ENCODE measurements at places on chromosomes 4 and X.

GRCh38 chrX:3154386-3154975 is 113.2 kb downstream of the ARSF start:
- H3K27ac ChIP-seq: no peak overlapping the region
- H3K4me1 ChIP-seq: no peaks in the 10 kb centered on the region
- DNase-seq: no peak
- H3K27me3 ChIP-seq: no peaks in the 10 kb centered on the region
- H3K4me3 ChIP-seq: no peak overlapping the region

DNA sequence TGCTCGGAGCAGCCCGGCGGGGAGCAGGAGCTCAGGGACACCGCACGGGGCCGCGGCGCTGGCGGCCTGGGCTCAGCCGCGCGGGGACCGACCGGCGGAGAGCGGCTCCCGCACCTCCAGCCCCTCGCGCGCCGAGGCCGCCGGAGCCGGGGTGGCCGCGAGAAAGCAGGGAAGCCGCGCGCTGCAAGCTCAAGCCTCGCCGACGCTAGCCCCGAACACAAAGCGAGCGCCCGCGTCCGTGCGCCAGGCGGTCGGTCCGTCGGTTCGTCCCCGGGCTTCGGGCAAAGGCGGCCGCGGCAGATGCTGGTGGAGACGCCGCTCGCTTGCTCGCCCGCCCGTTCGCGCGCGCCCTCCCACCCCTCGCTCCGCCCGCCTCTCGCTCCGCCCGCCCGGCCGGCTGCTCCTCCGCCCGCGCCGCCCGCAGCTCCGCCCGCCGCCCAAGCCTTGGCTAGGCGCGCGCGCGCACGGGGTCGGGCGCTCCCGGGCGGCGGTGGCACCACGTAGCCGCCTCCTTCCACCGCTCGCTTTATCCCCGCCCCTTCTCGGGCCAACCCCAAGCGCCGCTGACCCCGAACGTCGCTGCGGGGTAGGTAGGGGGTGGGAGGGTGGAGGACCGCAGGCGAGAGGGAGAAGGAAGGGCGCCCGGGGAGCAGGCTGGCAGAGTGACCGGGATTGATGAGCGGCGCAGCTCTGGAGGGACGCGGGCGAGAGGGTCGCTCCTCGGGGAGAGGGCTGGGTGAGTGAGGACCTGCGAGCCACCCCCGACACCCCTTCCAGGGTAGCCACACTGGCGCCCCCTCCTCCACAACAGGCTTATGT is at the start of gene TSPAN5:
TSS of gene TSPAN5 (minus strand) at position 325 of the 819 bp plus-strand sequence.
- no peaks in the 10 kb centered on the region for H3K27me3 ChIP-seq
- H3K4me1 ChIP-seq: peaks cover 50% of the 10 kb centered on the region
- peak; percentile 90 for DNase-seq
- H3K4me3 ChIP-seq: peak within 1 kb of the TSS; percentile 89
- H3K36me3 ChIP-seq: no peaks in the 10 kb centered on the region

GRCh38 chr4:133484287-133484686 is 335.2 kb downstream of the PCDH10 start:
- no peak for DNase-seq
- H3K36me3 ChIP-seq: no peaks in the 10 kb centered on the region
- no peak overlapping the region for H3K27ac ChIP-seq
- no peak overlapping the region for H3K4me3 ChIP-seq

DNA sequence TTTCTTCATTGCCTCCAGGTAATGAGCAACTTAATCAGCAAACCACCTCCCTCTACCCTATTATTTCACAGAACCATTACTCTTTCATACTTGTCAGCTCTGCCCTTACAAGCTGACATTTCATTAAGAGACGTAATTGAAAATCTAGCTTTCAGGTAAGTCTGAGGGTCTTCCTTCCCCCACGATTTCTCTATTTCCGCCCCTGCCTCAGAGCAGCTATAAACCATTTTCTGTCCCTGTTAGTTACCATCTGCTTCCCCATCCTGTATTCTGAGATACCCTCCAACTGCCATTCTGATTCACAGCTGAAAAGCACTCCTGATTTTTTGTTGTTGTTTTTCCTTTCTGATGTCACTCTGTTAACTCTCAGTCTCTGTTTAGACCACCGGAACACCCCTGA is 37.1 kb downstream of the SH3RF1 start:
- no peak overlapping the region for H3K4me3 ChIP-seq
- H3K36me3 ChIP-seq: no peaks in the 10 kb centered on the region
- no peak overlapping the region for H3K27ac ChIP-seq
- no peaks in the 10 kb centered on the region for H3K4me1 ChIP-seq

GRCh38 chr4:34972189-34972588 is 1272.1 kb downstream of the ARAP2 start:
- no peak for DNase-seq
- H3K4me3 ChIP-seq: no peak overlapping the region
- H3K4me1 ChIP-seq: no peaks in the 10 kb centered on the region
- no peaks in the 10 kb centered on the region for H3K36me3 ChIP-seq
- H3K27me3 ChIP-seq: no peaks in the 10 kb centered on the region
- H3K27ac ChIP-seq: no peak overlapping the region

DNA sequence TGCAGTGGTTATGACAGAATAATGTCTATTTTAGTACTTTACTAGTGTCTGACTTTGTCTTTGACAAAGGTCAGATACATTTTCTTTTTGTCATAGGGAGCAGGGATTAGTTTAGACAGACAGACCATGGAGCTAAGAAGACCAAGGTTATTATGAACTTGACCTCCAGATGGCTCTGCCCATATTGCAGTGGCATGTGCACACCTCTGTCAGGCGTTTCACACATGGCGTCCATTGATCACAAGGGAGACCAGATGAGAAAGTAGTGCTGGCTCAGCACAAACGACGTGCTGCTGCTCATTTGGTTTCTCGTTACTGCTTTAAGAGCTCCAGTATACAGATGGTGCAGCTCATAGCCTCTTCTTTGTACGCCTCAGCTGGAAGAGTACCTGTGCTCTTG is 56.3 kb upstream of the HPSE start:
- no peaks in the 10 kb centered on the region for H3K27me3 ChIP-seq
- DNase-seq: no peak

DNA sequence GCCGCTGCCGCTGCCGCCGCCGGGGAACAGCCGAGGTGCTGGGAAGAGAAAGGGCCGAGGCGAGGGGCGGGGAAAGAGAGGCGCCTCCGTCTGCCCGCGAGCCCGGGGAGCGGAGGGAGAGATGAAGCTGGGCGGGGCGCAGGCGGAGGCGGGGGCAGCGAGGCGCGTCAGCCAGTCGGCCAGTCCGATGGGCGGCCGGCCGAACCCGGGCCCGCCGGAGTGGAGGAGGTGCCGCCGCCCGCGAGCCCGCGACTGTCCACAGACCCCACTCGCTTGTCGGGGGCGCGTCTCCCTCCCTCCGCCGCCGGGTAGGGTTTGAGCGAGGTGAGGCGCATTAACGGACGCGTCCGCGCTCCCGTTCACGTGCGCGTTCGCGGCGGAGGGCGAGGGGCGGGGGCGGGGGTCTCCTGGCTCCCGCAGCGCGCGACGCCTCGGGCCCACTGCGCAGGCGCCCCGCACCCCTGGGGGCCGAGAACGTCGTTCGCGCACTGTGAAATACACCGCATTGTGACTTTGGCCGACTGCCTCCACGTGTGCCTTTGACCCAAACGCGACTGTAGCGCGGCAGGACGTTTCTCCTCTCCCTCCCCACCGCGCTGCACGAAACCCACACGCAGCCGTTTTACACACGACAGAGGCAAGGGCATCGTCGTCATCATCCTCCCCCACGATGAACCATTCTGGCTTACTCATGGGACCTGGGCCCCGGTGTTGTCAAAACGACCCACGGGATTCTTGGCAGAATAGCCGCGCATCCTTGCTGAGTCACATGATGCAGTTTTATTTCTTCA is at the start of gene NUDT11:
TSS of gene NUDT11 (minus strand) at position 92 of the 791 bp plus-strand sequence. CDS start 148 bp downstream, outside the sequence.
- no peaks in the 10 kb centered on the region for H3K27me3 ChIP-seq
- no peak within 1 kb of the TSS for H3K27ac ChIP-seq
- no peaks in the 10 kb centered on the region for H3K36me3 ChIP-seq
- H3K4me1 ChIP-seq: peaks cover 5% of the 10 kb centered on the region

DNA sequence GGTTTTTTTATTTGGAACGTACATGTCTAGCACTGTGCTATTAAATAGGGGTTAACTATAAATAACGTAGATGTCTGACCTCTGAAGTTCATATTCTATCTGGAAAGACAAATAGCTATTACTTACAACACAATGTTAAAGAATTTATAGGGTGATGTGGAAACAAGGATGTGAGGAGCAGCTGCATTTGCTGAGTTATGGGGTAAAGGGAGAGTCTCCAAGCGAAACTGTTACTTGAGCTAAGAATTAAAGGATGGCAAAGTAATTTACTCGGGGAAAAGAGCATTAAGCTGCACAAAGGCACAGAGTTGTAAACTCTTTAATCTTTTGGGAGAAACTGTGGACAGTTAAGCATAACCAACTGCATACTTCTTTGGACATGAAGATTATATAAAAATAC is 117.7 kb downstream of the FSTL5 start:
- H3K4me1 ChIP-seq: no peaks in the 10 kb centered on the region
- no peaks in the 10 kb centered on the region for H3K27me3 ChIP-seq
- no peak overlapping the region for H3K4me3 ChIP-seq
- H3K36me3 ChIP-seq: no peaks in the 10 kb centered on the region
- no peak for DNase-seq
- H3K27ac ChIP-seq: no peak overlapping the region

GRCh38 chr4:122997463-122998101 is 75.2 kb upstream of the NUDT6 start:
- no peak overlapping the region for H3K27ac ChIP-seq
- H3K36me3 ChIP-seq: peaks cover 3% of the 10 kb centered on the region
- H3K27me3 ChIP-seq: no peaks in the 10 kb centered on the region
- no peak overlapping the region for H3K4me3 ChIP-seq
- DNase-seq: no peak
- H3K4me1 ChIP-seq: no peaks in the 10 kb centered on the region

GRCh38 chr4:32128549-32128948 is 1408.4 kb downstream of the PCDH7 start:
- H3K36me3 ChIP-seq: no peaks in the 10 kb centered on the region
- DNase-seq: no peak
- H3K4me3 ChIP-seq: no peak overlapping the region
- no peak overlapping the region for H3K27ac ChIP-seq
- no peaks in the 10 kb centered on the region for H3K4me1 ChIP-seq

GRCh38 chrX:70476934-70477733 is 32.5 kb downstream of the DLG3 start:
- H3K27me3 ChIP-seq: no peaks in the 10 kb centered on the region
- no peak overlapping the region for H3K4me3 ChIP-seq
- peaks cover 13% of the 10 kb centered on the region for H3K36me3 ChIP-seq

DNA sequence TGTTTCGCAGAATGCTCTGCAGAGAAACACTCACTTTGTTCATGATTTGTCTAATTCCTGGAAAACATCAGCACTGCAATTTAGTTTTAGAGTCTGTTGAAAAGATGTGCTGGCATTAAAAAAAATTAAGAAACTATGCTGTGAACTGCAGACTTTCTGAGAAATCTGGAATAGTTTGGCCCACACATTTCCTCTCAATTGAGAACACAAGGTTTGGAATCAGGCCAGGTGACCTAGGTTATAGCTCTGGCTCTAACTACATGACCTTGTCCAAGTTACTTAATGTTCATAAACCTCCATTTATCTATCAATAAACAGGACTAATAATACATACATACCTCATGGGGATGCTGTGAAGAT is 61.4 kb upstream of the ENPEP start:
- H3K36me3 ChIP-seq: no peaks in the 10 kb centered on the region
- peaks cover 2% of the 10 kb centered on the region for H3K27me3 ChIP-seq
- H3K27ac ChIP-seq: no peak overlapping the region
- no peaks in the 10 kb centered on the region for H3K4me1 ChIP-seq
- no peak for DNase-seq

GRCh38 chr4:11426003-11426402 is 2.7 kb downstream of the HS3ST1 start:
- peaks cover 22% of the 10 kb centered on the region for H3K4me1 ChIP-seq
- peaks cover 29% of the 10 kb centered on the region for H3K27me3 ChIP-seq
- H3K36me3 ChIP-seq: no peaks in the 10 kb centered on the region
- no peak for DNase-seq
- H3K27ac ChIP-seq: no peak overlapping the region
- no peak overlapping the region for H3K4me3 ChIP-seq

GRCh38 chr4:74659576-74660411 is 134.5 kb downstream of the BTC start:
- no peaks in the 10 kb centered on the region for H3K27me3 ChIP-seq
- no peaks in the 10 kb centered on the region for H3K36me3 ChIP-seq
- no peak for DNase-seq
- no peak overlapping the region for H3K27ac ChIP-seq
- H3K4me1 ChIP-seq: no peaks in the 10 kb centered on the region

DNA sequence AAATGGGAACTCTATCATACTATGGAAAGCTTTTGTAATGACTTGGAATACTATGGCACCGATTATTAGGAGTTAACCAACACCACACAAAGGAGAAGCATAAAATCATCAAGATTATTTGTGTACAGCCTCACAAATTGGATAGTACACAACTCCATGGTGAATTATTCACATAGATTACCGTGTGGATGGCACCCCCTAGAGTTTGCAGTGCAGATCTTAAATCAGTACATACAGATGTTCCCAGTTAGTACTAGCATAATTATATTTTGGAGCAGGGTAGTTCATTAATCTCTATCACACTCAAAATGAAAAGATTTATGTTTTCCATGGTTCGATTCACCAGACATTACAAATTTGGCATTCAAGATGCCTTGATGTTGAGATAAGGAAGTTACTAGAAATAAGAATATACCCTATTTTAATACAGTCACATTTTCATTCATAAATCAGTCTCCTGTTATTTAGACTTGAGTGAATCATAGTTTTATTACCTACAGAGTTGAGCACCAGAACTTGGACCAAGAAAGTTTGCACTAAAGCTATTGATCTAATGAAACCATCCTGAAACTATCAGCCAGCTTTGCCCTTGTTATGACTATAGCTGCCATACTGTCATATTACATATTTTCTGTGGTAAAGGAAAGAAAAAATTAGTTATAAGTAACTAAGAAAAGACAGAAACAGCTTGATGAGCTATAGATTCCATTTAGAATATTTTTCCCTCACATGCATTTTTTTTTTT is 531.8 kb downstream of the GLUD2 start:
- no peaks in the 10 kb centered on the region for H3K4me1 ChIP-seq
- no peaks in the 10 kb centered on the region for H3K27me3 ChIP-seq
- H3K27ac ChIP-seq: no peak overlapping the region
- no peak overlapping the region for H3K4me3 ChIP-seq

GRCh38 chr4:184453365-184454160 is 20.8 kb downstream of the IRF2 start:
- DNase-seq: peak; percentile 13
